ENCODE measurements at places on chromosomes 11 and 22. TPM values are rescaled to one million over a fixed set of nuclear protein-coding genes. Genes with fewer than 3 reads are reported as not detected.

The C2CD2L gene
- 1.7 TPM for total RNA-seq

The SAA1 gene
- total RNA-seq = not detected

The RCE1 gene
- total RNA-seq = 8.8 TPM

The PLAAT5 gene
- total RNA-seq = not detected

The FOLR3 gene
- 0.34 TPM for total RNA-seq

The MTA2 gene
- 88.4 TPM for total RNA-seq

The GLB1L3 gene
- total RNA-seq = not detected

The C11orf42 gene
- total RNA-seq = not detected

The SLC43A3 gene
- total RNA-seq = 13.1 TPM

The CELF1 gene
- total RNA-seq = 60.3 TPM

The RIN1 gene
- 28.7 TPM for total RNA-seq

The NRXN2 gene
- total RNA-seq = 1.0 TPM

The OLFML1 gene
- 16.4 TPM for total RNA-seq

The CFAP300 gene
- 1.8 TPM for total RNA-seq

The PGA5 gene
- total RNA-seq = 2.1 TPM

Measured in bronchial smooth muscle cell (primary cell).